Lower lobe of right lung (tissue), 2 donors: ENCODE measurements at places on chromosomes 1 and 21. TPM values are rescaled to one million over a fixed set of nuclear protein-coding genes. Genes with fewer than 3 reads are reported as not detected.
A peak's percentile ranks its signal among the peaks of the same experiment; 100 is the strongest.

DNA sequence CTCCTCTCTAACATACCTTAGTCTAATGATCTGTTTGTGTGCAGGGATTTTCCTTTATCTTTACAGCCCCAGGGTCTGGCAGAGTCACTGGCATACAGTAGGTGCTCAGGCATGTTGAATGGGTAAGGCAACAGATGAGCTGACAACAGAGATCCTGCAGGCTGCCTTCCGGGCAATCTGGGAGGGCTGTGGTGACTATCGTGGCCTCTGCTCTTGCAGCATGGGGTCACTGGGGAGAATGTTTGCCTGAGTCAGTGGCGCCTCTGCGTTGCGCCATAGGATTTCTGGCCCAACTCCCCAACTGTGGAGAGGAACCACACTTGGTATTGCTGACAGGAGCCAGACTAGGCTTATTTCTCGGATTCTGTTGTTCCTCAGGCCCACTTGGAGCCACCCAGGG lies 93.8 kb downstream of the LAMC2 start:
- peak overlapping the region; percentile 74 for H3K27ac ChIP-seq
- H3K4me3 ChIP-seq = no peak overlapping the region
- peaks cover 44% of the 10 kb centered on the region for H3K4me1 ChIP-seq
- H3K27me3 ChIP-seq = no peaks in the 10 kb centered on the region
- H3K36me3 ChIP-seq = no peaks in the 10 kb centered on the region

Gene CHIA
- 10.9 TPM for total RNA-seq

- peak overlapping the region; percentile 76 for H3K4me3 ChIP-seq
- peak overlapping the region; percentile 90 for H3K27ac ChIP-seq
- H3K27me3 ChIP-seq = peaks cover 13% of the 10 kb centered on the region
- DNase-seq = no peak
Observed at GRCh38 chr1:101235216-101235695, 1.6 kb upstream of the S1PR1 start.

Gene LRRC38
- total RNA-seq = not detected

GRCh38 chr1:219092206-219092605 lies 81.5 kb upstream of the LYPLAL1 start:
- no peaks in the 10 kb centered on the region for H3K27me3 ChIP-seq
- H3K4me1 ChIP-seq = no peaks in the 10 kb centered on the region
- no peak overlapping the region for H3K27ac ChIP-seq
- H3K36me3 ChIP-seq = no peaks in the 10 kb centered on the region
- no peak overlapping the region for H3K4me3 ChIP-seq

DNA sequence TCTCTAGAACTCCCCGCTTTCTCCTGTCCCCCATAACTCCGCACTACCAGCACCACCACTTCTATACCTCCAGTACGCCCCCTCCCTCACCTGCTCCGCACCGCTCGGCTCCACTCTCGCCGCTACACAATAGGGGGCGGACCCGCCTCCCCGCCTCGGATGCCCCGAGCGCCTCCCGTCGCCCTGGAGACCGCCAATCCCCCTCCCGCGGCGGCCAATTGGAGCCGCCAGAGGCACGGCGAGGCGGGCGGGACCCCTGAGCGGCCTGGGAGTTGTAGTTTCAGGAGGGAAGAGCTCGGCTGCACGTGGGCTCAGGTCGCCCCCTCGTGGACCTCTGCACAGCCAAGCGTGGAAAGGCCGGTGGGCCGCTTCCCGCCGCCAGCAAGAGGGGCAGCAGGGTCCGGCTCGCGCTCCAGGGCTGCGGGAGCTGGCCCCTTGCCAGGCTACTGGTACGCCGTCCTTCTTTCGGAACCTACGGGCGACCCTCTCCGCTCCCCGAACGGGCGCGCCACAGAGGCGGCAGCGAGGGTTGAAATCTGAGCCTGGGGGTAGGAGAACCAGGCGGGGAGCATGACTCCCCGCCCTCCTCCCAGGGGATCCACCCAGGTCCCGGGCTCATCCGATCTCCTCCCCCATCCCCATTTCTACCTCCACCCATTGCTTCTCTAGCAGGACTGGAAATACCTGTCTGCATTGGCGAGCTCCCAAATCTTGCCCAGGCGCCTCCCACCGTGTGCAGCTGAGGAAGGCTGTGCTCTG lies at the start of gene IGSF9:
Gene IGSF9, minus strand, starts transcription at position 131 of the 759 bp plus-strand sequence. CDS start 2,159 bp downstream, outside the sequence.
- peaks cover 15% of the 10 kb centered on the region for H3K27me3 ChIP-seq
- peak; percentile 84 for DNase-seq
- no peaks in the 10 kb centered on the region for H3K36me3 ChIP-seq
- H3K27ac ChIP-seq = no peak within 1 kb of the TSS
- peaks cover 23% of the 10 kb centered on the region for H3K4me1 ChIP-seq

Gene OR10Z1
- total RNA-seq = not detected

- H3K36me3 ChIP-seq = no peaks in the 10 kb centered on the region
- DNase-seq = no peak
- H3K27ac ChIP-seq = no peak overlapping the region
Observed at GRCh38 chr1:107548276-107548675, 407.4 kb downstream of the NTNG1 start.

Gene IGSF9
- 2.0 TPM for total RNA-seq

DNA sequence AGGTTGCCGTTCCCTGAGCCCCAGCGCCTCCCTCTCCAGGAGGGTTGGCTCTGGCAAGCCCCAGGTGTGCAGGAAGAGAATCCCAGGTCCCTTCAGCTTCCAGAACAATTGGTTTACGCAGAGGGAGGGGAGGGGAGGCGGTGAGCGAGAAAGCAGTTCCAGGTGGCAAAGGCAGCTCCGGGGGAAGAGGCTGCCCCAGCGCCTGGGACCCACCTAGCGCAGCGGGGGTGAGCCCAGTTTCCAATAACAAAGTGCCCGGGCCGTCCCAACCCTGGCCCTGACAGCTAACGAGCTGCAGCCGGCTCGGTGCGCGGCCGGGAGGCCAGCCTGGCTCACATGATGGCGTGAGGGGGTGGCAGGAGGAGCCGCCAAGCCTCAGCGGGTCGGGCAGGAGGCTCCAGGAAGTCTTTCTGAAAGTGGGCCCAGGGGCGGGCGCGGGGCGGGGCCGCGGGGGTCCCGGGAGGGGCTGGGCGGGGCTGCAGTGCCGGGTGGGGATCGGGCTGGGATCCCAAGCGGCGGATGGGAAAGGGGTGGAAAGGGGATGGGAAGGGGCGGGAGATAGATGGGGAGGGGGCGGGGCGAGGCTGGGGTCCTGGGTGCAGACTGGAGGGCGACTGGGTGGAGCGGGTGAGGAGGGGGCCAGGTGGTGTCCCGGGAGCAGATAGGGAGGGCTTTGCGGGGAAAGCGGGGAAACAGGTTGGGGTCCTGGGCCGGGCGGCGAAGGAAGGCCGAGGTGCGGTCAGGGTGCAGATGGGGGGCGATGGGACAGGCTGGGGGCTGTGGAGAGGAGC lies 22.8 kb downstream of the DHRS3 start:
- H3K36me3 ChIP-seq = peaks cover 22% of the 10 kb centered on the region
- H3K27me3 ChIP-seq = no peaks in the 10 kb centered on the region
- peak overlapping the region; percentile 48 for H3K4me3 ChIP-seq
- peak overlapping the region; percentile 82 for H3K27ac ChIP-seq
- peak; percentile 77 for DNase-seq

DNA sequence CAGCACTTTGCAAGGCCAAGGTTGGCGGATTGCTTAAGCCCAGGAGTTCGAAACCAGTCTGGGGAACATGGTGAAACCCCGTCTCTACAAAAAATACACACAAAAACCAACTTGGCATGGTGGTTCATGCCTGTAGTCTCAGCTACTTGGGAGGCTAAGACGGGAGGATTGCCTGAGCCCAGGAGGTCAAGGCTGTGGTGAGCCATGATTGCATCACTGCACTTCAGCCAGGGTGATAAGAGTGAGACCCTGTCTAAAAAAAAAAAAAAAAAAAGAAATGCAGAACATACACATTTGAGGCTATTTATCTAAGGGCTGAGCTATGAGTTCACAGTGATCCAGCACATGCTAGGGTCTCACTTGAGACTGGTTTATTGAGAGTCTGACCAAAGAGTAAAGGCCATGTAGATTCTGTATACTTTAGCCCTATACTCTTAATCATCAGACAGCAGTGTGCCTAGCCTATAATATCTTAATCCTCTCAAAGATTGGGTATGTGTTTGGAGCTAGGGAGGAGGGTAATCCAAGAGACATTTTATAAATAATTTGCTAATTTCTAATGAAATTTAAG lies 23.9 kb downstream of the RNF2 start:
- no peaks in the 10 kb centered on the region for H3K27me3 ChIP-seq
- H3K4me1 ChIP-seq = peaks cover 4% of the 10 kb centered on the region
- no peaks in the 10 kb centered on the region for H3K36me3 ChIP-seq

Gene TSTD1
- total RNA-seq = 63.2 TPM

Gene SLC37A1
- 28.9 TPM for total RNA-seq

GRCh38 chr1:21305155-21305899 lies 15.1 kb upstream of the ECE1 start:
- no peak overlapping the region for H3K4me3 ChIP-seq
- H3K27me3 ChIP-seq = no peaks in the 10 kb centered on the region
- H3K36me3 ChIP-seq = no peaks in the 10 kb centered on the region
- H3K4me1 ChIP-seq = peaks cover 46% of the 10 kb centered on the region

- H3K4me1 ChIP-seq = peaks cover 6% of the 10 kb centered on the region
- H3K27ac ChIP-seq = no peak overlapping the region
- peak overlapping the region; percentile 9 for H3K4me3 ChIP-seq
- DNase-seq = no peak
Observed at GRCh38 chr1:51303751-51304251, 26.6 kb downstream of the TTC39A start.

DNA sequence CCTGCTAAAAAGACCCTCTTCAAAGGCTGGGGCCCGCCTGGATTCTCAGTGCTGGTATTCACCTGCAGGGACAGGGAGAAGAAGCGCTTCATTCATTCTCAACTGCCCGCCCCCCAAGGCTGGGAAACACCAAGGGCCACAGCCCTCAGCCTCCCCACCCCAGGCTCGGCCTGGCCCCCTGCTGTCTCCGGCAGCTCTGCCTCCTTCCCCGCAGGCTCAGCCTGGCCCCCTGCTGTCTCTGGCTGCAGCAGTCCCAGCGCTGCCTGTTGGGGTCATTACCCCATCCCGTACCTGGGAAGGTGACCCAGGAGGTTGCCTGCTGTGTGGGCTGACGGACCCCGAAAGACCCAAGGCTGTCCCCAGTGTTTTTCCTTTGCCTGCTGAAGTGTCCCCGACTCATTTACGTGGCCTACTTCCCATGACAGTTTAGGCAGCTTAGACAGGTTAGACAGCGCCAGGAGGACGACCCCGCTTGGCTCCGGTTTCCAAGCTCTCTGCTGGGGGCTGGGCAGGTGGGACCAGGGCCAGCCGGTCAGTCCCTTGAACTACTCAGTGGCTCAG lies 22.9 kb upstream of the CLSTN1 start:
- no peak for DNase-seq
- no peak overlapping the region for H3K27ac ChIP-seq
- no peak overlapping the region for H3K4me3 ChIP-seq
- peaks cover 7% of the 10 kb centered on the region for H3K4me1 ChIP-seq
- no peaks in the 10 kb centered on the region for H3K27me3 ChIP-seq
- H3K36me3 ChIP-seq = peaks cover 28% of the 10 kb centered on the region

Gene KRTAP19-4
- not detected for total RNA-seq

GRCh38 chr21:26366781-26367180 lies 196.2 kb upstream of the APP start:
- no peak overlapping the region for H3K4me3 ChIP-seq
- no peaks in the 10 kb centered on the region for H3K27me3 ChIP-seq
- H3K4me1 ChIP-seq = no peaks in the 10 kb centered on the region
- DNase-seq = no peak
- H3K36me3 ChIP-seq = no peaks in the 10 kb centered on the region
- H3K27ac ChIP-seq = no peak overlapping the region

- H3K4me3 ChIP-seq = no peak overlapping the region
- no peak for DNase-seq
- no peak overlapping the region for H3K27ac ChIP-seq
- H3K36me3 ChIP-seq = no peaks in the 10 kb centered on the region
- peaks cover 16% of the 10 kb centered on the region for H3K4me1 ChIP-seq
Observed at GRCh38 chr21:14862794-14863720, 201.7 kb downstream of the NRIP1 start.

DNA sequence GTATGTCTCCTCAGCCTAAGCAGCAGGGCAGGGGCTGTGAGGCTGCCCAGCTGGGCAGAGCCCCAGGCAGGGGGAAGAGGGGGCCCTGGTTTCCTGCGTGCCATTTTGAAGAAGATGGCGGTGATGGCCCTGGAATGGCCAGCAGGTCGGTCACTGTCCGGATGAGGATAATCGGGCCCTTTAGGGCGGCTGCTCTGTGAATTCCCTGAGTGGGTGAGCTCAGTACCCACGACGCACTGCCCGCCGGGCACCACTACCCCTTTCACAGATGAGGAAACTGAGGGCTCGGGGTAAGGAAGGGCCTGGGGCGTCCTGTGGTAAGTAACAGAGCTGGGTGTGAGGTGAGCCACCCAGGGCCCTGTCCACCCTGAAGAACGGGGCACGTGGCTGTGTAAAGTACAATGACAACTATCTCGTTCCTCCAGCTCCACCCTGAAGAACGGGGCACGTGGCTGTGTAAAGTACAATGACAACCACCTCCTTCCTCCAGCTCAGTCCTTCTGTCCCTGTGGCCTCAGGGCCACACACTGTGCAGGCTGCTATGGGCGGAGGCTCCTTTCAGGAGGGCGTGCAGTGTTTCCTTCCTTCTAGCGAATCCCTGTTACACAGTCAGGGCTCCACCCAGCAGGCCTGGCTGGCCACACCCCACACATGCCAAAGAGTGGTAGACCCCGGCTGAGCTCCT lies 23.2 kb downstream of the ITGB2 start:
- H3K27ac ChIP-seq = no peak overlapping the region
- no peak overlapping the region for H3K4me3 ChIP-seq
- H3K27me3 ChIP-seq = no peaks in the 10 kb centered on the region
- peak; percentile 77 for DNase-seq
- peaks cover 39% of the 10 kb centered on the region for H3K36me3 ChIP-seq
- peaks cover 18% of the 10 kb centered on the region for H3K4me1 ChIP-seq

GRCh38 chr21:15197696-15198095 lies 132.9 kb upstream of the NRIP1 start:
- H3K27me3 ChIP-seq = no peaks in the 10 kb centered on the region
- no peaks in the 10 kb centered on the region for H3K36me3 ChIP-seq
- H3K27ac ChIP-seq = no peak overlapping the region

DNA sequence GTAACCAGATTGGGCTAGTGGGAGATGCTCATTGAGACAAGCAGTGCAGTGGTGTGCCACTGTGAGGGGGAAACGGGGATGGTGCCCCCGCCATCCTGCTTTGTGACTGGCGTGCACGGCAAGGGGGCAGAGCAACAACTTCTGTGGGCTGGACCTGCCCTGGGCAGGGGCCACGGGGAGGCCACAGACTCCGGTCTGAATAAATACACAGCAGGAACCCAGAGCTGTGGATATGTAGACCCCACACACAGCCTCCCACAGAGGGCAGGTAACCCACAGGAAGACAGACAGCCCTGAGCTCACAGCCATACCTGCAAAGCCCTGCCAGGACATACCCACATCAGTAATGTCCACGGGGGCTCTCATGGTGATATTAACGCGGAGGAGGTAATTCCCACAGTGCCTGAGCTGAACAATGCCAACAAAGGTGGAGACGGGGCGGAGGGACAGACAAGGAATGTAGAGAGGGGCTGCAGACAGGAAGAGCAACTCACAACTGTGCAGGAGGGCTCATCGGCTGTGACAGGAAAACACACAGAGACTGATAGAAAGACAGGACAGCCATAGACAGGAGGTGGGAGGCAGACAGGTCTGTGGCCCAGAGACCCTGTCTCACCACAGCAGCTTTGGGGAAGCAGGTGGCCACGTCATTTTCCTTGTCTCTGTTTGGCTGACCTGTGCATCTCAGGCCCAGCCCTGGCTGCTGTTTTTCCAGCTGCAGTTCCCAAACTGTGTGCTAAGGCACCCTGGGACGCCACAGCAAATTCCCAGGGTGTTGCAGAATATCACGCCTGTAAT lies 4.9 kb upstream of the WNT3A start:
- no peaks in the 10 kb centered on the region for H3K4me1 ChIP-seq
- DNase-seq = no peak
- no peak overlapping the region for H3K4me3 ChIP-seq
- H3K36me3 ChIP-seq = no peaks in the 10 kb centered on the region
